ENCODE measurements at places on chromosomes 1 and 21. TPM values are rescaled to one million over a fixed set of nuclear protein-coding genes. Genes with fewer than 3 reads are reported as not detected.

Gene SERPINC1
- not detected for polyA plus RNA-seq

Gene ALPL
- polyA plus RNA-seq: 6.7 TPM

- no peak overlapping the region for H3K27ac ChIP-seq
- H3K4me1 ChIP-seq: peaks cover 22% of the 10 kb centered on the region
- no peaks in the 10 kb centered on the region for H3K27me3 ChIP-seq
- no peak overlapping the region for H3K4me3 ChIP-seq
- DNase-seq: no peak
These were observed 4.0 kb upstream of the TNFRSF14 start for GRCh38 chr1:2552189-2552588.

DNA sequence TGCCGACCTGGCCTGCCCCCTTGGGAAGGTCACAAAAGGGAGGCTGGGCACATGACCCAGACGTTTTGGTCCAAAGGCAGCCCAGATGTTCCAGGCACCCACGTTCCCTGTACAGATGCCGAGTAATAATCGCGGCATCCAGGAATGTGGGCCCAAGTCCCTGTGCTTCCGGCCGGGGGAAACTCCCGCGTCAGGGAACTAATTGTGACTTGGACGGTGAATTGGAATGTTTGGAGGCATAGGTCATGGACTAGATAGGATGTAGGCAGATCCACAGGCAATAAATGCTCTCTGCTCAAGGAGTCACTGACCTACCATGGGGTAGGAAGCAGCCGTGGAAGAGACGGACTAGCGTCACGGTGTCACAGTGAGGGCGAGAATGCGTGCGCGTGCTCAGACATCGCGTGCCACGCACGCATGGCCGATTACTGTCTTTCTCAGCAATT lies 178.4 kb downstream of the DUSP10 start:
- no peak overlapping the region for H3K27ac ChIP-seq
- H3K27me3 ChIP-seq: no peaks in the 10 kb centered on the region
- no peaks in the 10 kb centered on the region for H3K4me1 ChIP-seq
- H3K36me3 ChIP-seq: no peaks in the 10 kb centered on the region
- H3K4me3 ChIP-seq: no peak overlapping the region
- no peak for DNase-seq

- no peaks in the 10 kb centered on the region for H3K27me3 ChIP-seq
- peaks cover 6% of the 10 kb centered on the region for H3K4me1 ChIP-seq
- no peak overlapping the region for H3K27ac ChIP-seq
- no peak overlapping the region for H3K4me3 ChIP-seq
- no peaks in the 10 kb centered on the region for H3K36me3 ChIP-seq
These were observed 5.1 kb upstream of the FYB2 start for GRCh38 chr1:56824271-56824670.
